ENCODE measurements at places on chromosomes 7 and 10. TPM values are rescaled to one million over a fixed set of nuclear protein-coding genes. Genes with fewer than 3 reads are reported as not detected.

Gene CPA2
- not detected for total RNA-seq

Gene SFXN2
- 5.8 TPM for total RNA-seq

Gene KCNIP2
- total RNA-seq, result 2.2 TPM

Gene SLC39A12
- 0.69 TPM for total RNA-seq

Gene MKI67
- 43.0 TPM for total RNA-seq
